Right lung (tissue), 10 donors: ENCODE measurements at places on chromosomes 12 and 14.

- no peak for DNase-seq
These were observed 290.3 kb downstream of the SOX5 start for GRCh38 chr12:23659131-23659530.

- no peak for DNase-seq
These were observed 426.9 kb upstream of the MIS18BP1 start for GRCh38 chr14:45679853-45680252.

- DNase-seq, result no peak
These were observed 8.1 kb downstream of the ISM2 start for GRCh38 chr14:77490347-77490986.

GRCh38 chr12:31736472-31736871 lies 7.7 kb upstream of the AMN1 start:
- DNase-seq, result no peak

GRCh38 chr12:102756530-102756929 lies 160.5 kb downstream of the PAH start:
- no peak for DNase-seq

DNA sequence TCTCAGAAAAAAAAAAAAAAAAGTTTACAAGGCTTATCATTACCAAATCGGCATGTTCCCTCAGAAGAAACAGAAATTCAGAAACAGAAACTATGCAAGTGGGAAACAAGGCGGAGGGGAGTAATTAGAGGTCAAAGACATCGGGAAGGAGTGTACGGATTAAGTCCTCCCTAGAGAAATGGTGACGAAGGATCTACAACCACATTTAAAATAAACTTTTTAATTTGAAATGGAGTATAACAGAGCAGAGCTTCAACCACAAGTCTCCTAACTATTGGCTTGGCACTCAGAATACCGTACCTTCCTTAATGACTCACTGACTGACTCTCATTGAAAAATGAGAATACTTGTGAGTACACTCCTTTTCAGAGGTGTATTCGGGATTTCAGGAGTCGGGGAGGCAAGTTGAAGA lies 908 bp downstream of the ENTPD5 start:
- no peak for DNase-seq

- no peak for DNase-seq
These were observed 25.7 kb downstream of the TSHR start for GRCh38 chr14:80981156-80981555.

GRCh38 chr14:95254288-95254687 lies 65.4 kb downstream of the CLMN start:
- no peak for DNase-seq

DNA sequence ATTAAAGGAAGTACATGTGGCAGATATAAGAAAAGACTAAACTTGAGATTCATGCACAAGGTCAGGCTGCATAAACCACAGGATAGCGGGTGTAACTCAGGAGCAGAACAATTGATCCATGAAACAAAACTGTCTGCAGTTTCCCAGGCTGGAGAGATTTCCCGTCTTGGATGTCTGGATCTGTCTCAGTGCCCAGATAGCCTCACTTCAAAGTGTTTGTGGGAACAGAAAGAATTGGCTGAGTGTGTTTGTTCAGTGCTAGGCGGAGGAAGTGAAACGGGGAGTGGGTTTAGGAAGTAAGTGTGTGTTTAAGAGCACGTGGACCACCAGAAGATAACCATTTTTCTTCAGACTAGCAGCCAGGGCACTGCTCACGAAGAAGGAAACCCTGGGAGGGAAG lies 1.4 kb upstream of the RNASE10 start:
- DNase-seq, result no peak

DNA sequence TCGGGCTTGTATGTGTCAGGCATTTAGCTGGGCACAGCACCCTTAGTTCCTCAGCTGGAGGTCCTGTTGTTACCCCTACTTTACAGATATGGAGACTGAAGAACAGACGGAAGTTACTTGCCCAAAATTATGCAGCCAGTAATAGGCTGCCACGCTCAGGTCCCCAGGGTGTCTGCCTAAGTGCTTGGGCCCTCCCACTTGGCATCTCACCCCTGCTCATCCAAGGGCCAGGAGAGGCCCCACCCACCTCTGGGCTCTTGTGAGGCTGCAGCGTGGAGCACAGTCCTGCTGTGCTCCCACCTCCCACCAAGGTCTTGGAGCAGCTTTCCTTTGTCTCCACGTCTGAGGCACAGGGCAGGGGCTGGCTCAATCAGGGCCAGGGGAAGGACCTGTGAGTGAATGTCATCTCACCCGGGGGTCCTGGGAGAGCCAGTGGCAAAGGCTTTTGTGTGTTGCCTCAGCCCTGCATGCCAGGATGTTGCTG lies 64.6 kb downstream of the BEGAIN start:
- no peak for DNase-seq

- no peak for DNase-seq
These were observed 38.0 kb downstream of the SPPL3 start for GRCh38 chr12:120866108-120866507.

DNA sequence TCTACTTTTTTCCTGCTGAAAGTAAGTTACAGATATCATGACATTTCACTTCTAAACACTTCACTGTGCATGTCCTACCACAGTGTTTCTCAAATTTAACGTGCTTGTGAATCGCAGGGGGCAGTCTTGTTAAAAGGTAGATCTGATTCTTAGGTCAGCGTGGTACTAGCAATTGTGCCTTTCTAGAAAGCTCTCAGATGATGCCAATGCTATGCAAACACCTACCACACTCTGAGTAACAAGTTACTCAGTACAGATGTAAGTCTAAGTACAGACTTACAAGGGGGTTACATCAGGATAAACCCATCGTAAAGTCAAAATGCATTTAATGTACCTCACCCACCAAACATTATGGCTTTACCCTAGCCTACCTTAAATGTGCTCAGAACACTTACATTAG lies 22.4 kb downstream of the TM7SF3 start:
- no peak for DNase-seq

- no peak for DNase-seq
These were observed 50.4 kb upstream of the RPH3A start for GRCh38 chr12:112741106-112741505.

- DNase-seq, result no peak
These were observed 18.0 kb upstream of the TCP11L2 start for GRCh38 chr12:106284358-106285105.

GRCh38 chr12:27336282-27336653 lies 3.6 kb downstream of the BMAL2 start:
- DNase-seq, result no peak

DNA sequence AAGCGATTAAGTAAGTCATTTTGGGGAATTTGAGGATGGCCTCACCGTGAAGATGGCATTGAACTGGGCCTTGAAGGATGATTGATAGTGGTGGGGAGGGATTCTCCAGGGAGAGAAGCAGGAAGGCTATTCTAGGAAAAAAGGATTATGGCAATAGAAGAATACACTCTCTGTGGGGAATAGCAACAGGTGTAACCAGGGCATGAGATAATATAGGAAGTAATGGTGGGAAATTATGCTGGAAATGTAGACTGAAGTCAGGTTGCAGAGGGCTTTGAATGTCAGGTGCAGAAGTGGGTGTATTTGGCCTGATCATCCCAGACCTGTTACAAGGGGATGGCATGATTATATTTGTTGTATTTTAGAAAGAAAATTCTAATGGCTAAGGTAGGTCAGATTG lies 4.6 kb upstream of the ANO4 start:
- DNase-seq, result no peak

- DNase-seq, result no peak
These were observed 26.4 kb downstream of the TBC1D15 start for GRCh38 chr12:71865757-71866536.

- DNase-seq, result no peak
These were observed 48.2 kb downstream of the SERPINA3 start for GRCh38 chr14:94660306-94660946.

DNA sequence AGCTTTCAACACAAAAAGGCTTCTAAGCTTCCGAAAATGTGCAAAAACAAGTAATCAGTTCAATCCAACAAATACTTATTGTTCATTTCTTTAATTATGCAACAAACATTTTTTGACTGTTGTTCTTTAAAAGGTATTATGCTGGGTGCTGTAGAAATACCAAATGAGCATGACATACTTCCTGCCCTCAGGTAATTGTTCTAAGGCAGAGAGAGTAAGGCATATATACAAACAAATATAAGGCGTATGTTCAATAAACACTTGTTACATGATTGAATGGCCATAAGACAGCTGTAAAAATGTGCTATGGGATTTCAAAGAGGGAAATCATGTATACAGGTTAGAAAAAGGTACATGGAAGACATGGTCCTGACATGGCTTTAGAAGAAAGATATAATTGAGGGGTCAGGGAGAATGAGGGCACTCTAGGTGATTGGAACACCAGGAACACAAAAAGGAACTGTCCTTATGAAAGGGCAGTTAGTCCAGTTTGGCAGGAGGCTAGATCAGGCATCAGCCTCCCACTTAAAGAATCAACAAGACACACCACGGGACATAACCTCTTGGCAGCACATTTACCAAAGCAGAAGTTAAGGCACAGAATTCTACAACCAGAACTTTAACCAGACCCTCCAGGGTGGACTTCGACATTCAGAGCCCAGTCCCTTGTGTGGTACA lies 135.8 kb upstream of the SCAF11 start:
- no peak for DNase-seq

DNA sequence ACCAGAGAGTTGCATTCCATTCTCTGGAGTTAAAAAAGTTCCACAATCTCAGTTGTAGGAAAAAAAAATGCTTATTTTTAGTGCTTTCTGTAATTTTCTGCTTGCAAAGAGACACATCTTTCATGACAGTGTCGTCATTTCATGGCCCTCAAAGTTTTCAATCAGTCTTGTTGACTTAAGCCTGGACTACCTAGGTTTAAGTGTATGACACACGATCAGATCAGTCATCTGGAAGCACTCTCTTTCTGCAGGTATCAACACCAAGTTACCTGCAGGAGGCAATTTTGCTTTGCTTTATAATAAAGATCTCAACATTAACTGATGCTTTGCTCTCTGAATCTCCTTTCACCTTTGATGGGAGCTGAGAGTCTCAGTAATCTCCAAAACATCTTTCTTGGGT lies 251.6 kb downstream of the BCAT1 start:
- DNase-seq, result no peak

DNA sequence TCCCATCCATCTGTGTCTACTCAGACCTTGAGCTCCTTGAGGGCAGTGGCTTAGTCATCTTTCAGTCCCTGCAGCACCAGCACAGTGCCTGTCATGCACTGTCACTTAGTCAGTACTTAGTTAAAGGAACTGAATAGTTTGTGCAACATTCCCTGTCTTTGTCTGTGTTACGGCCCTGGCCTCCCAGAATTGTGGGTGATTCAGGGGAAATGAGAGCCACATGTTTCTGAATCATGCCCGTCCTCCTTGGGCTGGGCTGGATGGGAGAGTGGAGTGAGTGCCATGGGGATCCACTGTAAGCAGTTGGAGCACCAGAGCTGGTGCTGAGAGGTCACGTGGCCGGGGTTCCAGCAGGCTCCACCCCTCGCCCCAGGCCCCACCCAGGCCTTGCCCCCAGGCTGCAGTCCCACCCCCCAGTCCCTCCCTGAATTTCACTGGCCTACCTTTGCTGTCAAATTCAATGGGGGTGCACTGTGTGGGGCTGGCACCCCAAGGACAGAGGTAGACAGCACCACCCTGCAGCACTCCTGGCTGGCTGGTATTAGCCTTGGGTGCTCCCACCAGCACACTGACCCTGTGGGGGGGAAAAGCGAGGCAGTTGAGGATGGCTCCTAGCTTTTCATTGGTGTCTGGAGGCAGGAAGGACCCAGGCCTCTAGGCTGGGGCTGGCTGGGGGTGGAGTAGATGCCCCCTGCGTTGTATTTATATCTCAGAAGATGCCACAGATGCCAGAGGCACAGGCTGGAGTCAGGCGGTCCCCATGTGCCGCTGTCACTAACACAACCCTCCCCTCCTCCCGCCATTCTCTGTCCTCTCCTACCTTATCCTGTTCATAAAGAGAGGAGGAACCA lies 7.5 kb downstream of the ITGA5 start:
- DNase-seq, result no peak

DNA sequence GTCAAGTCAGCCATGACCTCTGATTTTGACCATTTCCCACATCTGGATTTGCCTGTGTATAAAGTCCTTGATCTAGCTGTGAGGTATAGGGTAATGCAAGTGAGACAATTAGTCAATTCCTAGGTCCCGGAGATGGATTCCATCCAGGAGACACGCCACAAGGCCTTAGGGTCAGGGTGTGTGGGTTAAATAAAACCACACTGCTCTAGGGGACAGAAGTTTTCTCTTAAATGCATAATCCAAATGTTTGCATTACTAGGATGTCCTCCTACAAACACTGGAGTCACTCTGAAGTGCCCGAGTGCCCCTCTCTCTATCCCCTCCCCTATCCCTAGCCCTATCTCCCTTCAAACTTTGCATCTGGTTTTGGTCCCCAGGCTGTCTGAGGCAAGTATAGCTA lies 26.8 kb downstream of the LRIG3 start:
- no peak for DNase-seq

DNA sequence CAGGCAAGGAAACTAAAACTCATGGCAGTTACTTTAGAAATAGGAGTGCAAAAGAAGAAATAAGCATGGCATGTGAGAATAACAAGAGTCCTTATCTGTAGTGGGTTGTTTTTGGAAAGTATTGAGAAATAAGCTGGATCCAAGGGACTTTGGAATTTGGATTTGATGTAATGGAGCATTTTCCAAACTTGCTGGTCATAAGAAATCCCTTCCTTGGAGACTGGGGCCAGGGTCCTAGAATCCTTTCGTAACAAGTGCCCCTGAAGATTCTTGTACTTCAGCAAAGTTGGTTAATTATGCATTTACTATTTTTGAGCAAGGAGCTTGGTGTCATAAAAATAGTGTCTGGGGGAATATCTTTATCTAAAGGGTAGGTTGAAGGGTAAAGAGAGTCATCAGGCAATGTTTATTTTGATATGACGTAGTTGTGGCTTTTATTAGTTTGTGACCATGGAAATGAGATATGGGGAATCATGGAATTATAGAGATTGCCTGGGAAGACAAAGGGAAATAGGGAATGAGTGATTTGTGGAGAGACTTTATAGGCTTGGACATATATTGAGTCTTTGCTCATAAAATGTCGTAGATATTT lies 53.9 kb downstream of the WNK1 start:
- no peak for DNase-seq

DNA sequence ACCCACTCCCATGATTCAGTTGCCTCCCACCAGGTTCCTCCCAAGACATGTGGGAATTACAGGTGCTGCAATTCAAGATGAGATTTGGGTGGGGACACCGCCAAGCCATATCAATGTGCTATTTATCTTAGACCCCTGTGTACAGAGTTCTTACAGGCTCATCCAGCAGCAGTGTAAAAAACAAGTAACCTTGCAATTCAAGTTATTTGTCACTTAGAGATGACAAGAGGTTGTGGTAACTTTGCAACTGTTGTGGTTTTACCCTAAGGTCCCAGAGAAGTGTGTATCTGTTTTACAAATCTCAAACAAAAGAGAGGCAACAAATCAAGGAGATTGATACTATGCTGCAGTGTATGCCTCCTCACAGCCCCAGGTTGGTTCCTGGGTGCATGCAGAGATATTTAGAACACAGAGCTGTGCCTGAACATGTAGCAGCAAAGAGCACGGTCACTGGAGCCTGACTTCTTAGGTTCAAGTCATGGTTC lies 11.5 kb upstream of the HELB start:
- no peak for DNase-seq

GRCh38 chr14:105223260-105223659 lies 25.1 kb upstream of the BTBD6 start:
- DNase-seq, result no peak
